Activated T-cell treated with anti-CD3 and anti-CD28 coated beads, Interleukin-2, amount 50 U/mL, for 24 hours (primary cell): ENCODE measurements at places on chromosomes 11 and 22.

DNA sequence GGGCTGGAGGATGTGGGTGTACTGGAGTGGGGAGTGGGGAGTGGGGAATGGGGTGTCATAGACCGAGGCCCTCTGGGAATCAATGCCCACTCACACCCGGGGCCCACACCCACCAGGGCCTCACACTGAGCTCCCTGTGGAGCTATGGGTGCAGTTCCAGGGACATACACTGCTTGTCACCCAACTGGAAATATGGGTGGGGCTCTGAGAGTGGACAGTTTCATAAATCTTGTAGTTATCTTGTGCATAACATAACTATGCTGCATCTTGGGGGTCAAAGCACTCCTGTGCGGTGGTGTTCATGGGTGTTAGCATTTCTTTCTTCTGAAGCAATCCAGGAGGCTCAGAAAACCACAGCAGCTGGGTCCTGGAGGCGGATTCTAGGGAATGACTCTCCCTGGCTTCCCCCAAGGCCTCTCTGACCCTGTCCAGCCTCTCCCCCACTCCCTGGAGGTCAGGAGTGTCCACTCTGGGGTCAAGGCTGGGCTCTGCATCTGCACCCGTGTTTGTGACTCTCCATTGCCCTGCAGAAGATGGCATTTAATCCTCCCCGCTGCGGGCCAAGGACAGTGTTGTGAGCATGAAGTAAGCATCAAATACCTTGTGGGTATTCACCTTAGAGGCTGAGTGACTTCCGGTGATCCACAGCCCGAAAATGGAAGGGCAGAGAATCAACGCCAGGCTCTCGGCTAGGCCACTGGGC lies 172.5 kb downstream of the CTTN start:
- H3K4me3 ChIP-seq, result no peak overlapping the region
- peaks cover 4% of the 10 kb centered on the region for H3K4me1 ChIP-seq
- peaks cover 52% of the 10 kb centered on the region for H3K27me3 ChIP-seq
- H3K36me3 ChIP-seq, result no peaks in the 10 kb centered on the region
- no peak overlapping the region for H3K27ac ChIP-seq
- DNase-seq, result no peak

DNA sequence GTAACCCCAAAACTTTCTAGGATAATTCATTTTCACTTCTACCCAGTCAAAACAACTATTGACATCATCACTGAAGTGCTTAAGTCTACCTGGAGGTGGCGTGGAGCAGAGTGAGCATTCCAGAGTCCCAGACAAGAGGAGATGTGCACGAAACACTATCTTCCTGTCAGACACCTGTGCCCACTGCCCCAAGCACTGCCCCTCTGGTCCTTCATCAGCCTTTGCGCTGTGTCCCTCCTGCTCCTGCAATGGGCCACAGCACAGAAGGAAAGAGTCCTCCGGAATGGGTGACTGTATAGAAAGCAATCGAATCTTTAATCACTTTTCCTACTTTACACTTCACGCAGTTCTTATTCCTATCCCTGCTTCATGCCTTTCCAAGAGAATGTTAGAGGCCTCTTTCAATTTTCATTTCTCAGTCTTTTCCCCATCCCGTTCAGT lies 512 bp upstream of the GRIA4 start:
- H3K27ac ChIP-seq, result no peak overlapping the region
- H3K36me3 ChIP-seq, result no peaks in the 10 kb centered on the region
- DNase-seq, result no peak
- no peak overlapping the region for H3K4me3 ChIP-seq
- H3K27me3 ChIP-seq, result peaks cover 58% of the 10 kb centered on the region

- H3K36me3 ChIP-seq, result peaks cover 6% of the 10 kb centered on the region
- H3K4me1 ChIP-seq, result peaks cover 81% of the 10 kb centered on the region
- no peak for DNase-seq
- peak overlapping the region; percentile 88 for H3K4me3 ChIP-seq
- H3K27me3 ChIP-seq, result peaks cover 2% of the 10 kb centered on the region
- H3K27ac ChIP-seq, result peak overlapping the region; percentile 82
Observed at GRCh38 chr11:62543680-62544444, 2.7 kb downstream of the AHNAK start.

GRCh38 chr22:48099671-48100070 lies 1337.2 kb downstream of the TBC1D22A start:
- H3K4me3 ChIP-seq, result no peak overlapping the region
- no peak for DNase-seq
- no peak overlapping the region for H3K27ac ChIP-seq
- H3K4me1 ChIP-seq, result peaks cover 25% of the 10 kb centered on the region
- peaks cover 8% of the 10 kb centered on the region for H3K27me3 ChIP-seq
- H3K36me3 ChIP-seq, result no peaks in the 10 kb centered on the region

DNA sequence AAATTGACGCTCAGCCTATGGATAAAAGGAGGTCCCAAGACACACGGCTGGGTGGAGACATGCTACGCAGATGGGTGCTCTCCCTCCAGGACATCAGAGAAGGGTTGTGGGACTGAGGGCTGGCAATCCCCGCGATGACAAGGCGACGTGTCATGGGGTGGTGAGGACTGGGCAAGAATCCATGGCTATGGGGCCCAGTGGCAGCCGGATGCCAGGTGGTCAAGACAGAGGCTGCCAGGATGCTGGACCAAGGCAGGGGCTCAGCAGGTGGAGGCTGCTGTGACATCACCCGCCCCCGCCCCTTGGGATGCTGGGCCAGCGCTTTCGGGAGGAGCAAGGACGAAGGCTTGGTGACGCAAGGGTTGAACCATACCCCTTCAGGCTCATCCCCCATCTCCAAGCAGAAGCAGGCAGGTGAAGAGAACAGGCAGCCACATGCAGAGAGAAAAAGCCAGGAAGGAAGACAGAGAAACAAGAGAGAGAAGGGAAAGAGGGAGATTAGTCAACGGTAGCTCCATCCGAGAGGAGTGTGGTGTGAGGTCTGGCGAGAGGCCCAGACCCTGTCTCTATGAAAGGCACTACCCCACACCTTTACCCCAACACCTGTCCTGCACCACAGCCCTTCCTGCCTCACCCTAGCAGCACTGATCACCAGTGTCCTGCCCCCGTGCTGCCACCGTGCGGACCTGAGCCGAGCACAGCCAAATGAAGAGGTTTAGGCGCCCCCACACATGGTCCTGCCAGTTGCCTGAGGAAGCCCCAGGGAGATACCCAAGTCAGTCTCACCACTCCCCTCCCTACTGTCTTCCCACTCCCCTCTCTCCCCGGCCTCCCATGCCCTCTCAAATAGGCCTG lies 24.1 kb upstream of the RASL10A start:
- H3K4me1 ChIP-seq, result peaks cover 4% of the 10 kb centered on the region
- no peaks in the 10 kb centered on the region for H3K27me3 ChIP-seq
- H3K27ac ChIP-seq, result peak overlapping the region; percentile 19
- no peak overlapping the region for H3K4me3 ChIP-seq
- no peak for DNase-seq

DNA sequence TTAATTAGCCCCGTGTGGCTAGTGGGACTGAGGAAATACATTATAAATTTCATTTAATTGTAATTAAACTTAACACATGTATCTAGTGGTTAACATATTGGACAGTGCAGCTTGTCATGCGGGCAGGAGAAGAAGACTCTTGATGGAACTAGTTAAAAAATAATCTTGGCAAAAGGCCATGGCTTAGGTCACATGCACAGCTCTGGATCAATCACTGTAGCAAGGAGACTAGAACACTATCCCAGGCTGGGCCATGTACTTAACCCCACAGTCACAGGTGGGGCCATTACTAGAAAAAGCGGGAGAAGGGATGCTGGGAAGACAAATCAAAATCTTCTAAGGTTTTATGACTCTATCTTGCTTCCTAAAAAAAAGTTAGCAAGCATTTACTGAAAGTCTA lies 8.7 kb upstream of the HEPACAM start:
- DNase-seq, result no peak
- H3K36me3 ChIP-seq, result peaks cover 4% of the 10 kb centered on the region
- H3K4me1 ChIP-seq, result peaks cover 22% of the 10 kb centered on the region
- H3K27ac ChIP-seq, result no peak overlapping the region

DNA sequence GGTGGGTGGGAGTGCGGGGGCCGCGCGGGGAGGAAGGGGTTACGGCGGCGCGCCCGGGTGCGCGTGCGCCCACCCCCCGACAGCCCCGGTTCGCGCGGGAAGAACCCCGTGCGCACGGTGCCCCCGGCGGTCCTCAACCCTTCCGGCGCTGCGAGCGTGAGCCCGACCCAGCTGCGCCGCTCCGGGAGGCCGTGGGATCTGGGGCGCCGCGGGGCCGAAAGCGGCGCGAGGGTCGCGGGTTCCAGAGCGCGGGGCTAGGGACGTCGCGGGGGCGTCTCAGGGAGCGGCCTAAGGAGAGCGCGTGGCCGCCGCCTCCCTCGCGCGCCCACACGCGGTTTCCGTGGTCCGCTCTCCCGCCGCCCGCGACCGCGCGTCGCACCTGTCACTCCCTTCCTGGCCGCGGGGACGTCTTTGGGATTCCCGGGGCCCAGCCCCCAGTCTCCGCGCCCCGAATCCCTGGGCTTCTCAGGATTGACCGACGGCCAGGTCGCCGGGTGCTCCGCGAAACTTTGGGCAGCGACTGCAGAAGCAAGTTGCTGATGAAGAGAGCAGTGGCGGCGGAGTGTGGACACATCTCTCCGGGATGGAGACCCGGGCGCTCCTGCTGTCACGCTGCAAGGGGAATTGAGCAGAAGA lies 582 bp downstream of the SREBF2 start:
- H3K4me3 ChIP-seq, result peak overlapping the region; percentile 98
- peaks cover 60% of the 10 kb centered on the region for H3K4me1 ChIP-seq
- peak overlapping the region; percentile 96 for H3K27ac ChIP-seq
- no peaks in the 10 kb centered on the region for H3K27me3 ChIP-seq
- peak; percentile 73 for DNase-seq

- H3K4me1 ChIP-seq, result peaks cover 6% of the 10 kb centered on the region
- H3K36me3 ChIP-seq, result no peaks in the 10 kb centered on the region
- H3K4me3 ChIP-seq, result no peak overlapping the region
Observed at GRCh38 chr11:10893714-10894151, 35.9 kb upstream of the ZBED5 start.

GRCh38 chr22:44438481-44439131 lies 59.4 kb downstream of the RTL6 start:
- no peak for DNase-seq
- H3K4me1 ChIP-seq, result no peaks in the 10 kb centered on the region
- H3K4me3 ChIP-seq, result no peak overlapping the region
- no peaks in the 10 kb centered on the region for H3K36me3 ChIP-seq
- no peaks in the 10 kb centered on the region for H3K27me3 ChIP-seq

GRCh38 chr11:10752061-10752460 lies 1.0 kb downstream of the CTR9 start:
- H3K4me3 ChIP-seq, result peak overlapping the region; percentile 96
- H3K27me3 ChIP-seq, result no peaks in the 10 kb centered on the region
- peaks cover 26% of the 10 kb centered on the region for H3K4me1 ChIP-seq
- no peak for DNase-seq
- peak overlapping the region; percentile 95 for H3K27ac ChIP-seq
- H3K36me3 ChIP-seq, result peaks cover 44% of the 10 kb centered on the region

DNA sequence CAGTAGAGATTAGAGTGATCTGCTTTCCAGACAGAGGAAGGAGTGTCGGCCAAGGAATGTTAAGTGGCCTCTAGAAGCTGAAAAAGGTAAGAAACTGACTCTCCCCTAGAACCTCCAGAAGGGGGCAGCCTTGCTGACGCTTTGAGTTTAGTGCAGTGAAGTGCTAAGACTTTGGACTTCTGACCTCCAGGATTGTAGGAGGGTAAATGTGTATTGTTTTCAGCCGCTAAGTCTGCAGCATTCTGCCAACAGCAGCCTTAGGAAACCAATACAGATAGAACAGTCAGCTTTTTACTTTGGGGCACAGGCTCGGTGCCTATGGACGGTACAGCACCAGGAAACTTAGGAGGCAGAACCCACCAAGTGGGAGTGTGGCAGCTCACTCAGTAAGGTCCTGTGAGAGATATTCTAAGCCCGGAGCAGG lies 3.6 kb upstream of the TBC1D22A start:
- no peaks in the 10 kb centered on the region for H3K27me3 ChIP-seq
- no peak overlapping the region for H3K4me3 ChIP-seq
- peaks cover 44% of the 10 kb centered on the region for H3K4me1 ChIP-seq
- no peak for DNase-seq

GRCh38 chr11:108698844-108699642 lies 34.2 kb downstream of the DDX10 start:
- no peak for DNase-seq
- peaks cover 95% of the 10 kb centered on the region for H3K36me3 ChIP-seq

DNA sequence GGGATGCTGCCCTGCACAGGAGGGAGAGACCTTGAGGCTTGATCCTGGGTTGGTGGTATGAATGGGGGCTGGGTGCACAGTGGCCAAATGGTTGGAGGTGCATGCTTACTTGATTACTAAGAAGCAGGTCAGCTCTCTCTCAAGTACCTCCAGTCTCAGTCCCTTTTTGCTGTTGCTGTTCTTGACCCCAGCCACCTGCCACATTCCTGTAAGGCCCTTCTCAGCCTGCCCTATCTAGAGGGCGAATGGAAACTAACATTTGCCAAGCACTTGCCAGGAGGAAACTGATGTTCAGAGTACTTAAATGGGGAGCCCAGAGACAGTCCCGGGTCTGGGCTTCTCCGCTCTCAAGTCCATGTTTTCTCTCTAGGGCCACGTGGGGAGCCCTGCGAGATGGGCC lies 39.9 kb downstream of the CABIN1 start:
- peaks cover under 1% of the 10 kb centered on the region for H3K4me1 ChIP-seq
- H3K27me3 ChIP-seq, result no peaks in the 10 kb centered on the region
- DNase-seq, result no peak

GRCh38 chr11:88695689-88696414 lies 358.3 kb upstream of the CTSC start:
- H3K36me3 ChIP-seq, result no peaks in the 10 kb centered on the region
- no peak for DNase-seq
- H3K27me3 ChIP-seq, result no peaks in the 10 kb centered on the region
- no peak overlapping the region for H3K27ac ChIP-seq
- no peaks in the 10 kb centered on the region for H3K4me1 ChIP-seq

DNA sequence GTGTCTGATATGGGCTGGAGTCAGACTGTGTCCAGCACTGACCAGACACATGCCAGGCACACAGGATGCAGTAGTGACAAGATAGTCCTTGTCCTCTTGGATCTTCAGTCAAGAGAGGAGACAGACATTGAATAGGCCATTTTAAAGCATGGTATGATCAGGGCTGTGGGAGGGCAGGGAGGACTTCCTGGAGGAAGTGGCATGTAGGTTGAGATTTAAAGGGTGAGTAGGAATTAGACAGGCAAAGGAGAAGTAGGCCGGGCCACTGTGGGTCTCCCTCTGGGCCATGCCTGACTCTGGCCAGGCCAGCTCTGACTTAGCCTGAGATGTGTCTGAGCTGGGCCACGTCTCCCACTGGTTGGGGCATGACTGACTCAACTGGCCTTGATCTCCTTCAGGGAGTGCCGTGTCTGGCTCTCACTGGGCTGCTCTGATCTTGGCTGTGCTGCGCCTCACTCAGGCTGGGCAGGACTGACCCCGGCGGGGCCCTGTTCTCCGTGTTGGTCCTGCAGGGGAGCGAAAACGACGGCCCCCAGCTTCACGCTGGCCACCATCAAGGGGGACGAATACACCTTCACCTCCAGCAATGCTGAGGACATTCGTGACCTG lies 71.2 kb downstream of the MYO7A start:
- H3K27ac ChIP-seq, result no peak overlapping the region
- H3K36me3 ChIP-seq, result no peaks in the 10 kb centered on the region
- H3K27me3 ChIP-seq, result no peaks in the 10 kb centered on the region
- H3K4me3 ChIP-seq, result no peak overlapping the region
